Activated naive CD4-positive, alpha-beta T cell (primary cell): ENCODE measurements at places on chromosomes 11 and 22.

DNA sequence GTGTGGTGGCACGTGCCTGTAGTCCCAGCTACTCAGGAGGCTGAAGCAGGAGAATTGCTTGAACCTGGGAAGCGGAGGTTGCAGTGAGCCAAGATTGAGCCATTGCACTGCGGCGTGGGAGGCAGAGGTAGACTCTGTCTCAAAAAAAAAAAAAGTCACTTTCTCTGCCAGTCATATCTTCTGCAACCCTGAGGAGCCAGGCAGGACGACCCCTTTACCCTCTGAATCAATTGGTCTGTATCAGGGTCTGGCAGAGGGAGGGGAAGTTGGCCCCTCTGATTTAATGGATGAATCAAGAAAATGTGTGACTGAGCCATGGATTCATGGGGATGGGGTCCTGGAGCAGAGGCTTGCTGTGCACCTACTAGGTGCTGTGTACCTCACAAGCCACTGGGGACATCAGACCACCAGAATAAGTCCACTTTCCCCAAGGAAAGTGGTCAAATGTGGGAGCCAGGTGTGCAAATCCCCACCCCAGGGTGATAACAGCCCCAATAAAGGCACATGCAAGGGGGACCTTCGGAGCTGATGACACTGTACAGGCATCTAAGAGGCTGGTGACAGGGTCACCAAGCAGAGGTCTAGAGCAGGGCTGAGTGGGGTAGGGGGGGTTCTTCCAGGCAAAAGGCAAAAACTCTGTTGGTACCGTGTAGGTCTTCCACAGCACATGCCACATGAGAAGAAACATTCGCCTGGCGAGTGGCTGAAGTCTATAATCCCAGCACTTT, 29.0 kb downstream of the TXN2 start:
- no peak for DNase-seq

DNA sequence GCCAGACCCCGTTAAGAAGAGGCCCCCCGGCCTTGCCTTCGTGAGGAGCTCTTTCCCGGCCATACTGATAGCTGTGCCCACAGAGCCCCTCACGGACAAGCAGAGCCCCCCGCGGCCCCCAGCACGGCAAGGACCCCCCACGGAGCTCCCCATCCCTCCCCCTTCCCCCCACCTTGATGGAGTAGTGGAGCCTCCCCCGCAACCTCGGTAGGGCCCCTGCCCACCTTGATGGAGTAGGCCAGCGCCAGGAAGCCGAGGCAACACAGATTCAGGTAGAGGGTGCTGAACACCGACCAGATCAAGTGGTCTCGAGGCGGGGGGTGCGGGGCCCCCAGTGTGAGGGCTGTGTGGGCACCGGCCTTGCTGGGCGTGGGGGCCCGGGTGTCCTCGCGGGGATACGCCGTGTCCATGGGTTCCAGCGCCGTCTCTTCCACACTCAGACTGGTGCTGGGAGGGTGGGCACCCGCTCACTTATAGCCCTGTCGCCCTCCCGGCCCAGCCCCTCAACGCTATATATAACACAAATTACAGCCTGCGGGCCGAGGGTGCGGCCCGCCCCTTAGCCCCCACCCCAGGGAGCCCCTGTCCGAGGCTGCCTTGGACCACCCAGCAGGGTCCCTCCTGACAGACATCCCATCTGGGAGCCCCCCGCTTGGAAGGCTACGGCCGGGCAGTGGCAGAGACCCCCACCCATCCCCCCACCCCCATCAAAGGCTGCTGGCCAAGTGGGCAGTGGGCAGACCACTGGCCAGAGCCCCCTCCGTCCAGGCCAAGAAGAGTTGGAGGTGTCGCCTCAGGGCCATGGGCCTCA, at the start of gene IFITM5:
IFITM5 (minus strand) TSS at position 446 of the 811 bp plus-strand sequence; CDS start at position 410, 36 bp downstream.
- DNase-seq = no peak

DNA sequence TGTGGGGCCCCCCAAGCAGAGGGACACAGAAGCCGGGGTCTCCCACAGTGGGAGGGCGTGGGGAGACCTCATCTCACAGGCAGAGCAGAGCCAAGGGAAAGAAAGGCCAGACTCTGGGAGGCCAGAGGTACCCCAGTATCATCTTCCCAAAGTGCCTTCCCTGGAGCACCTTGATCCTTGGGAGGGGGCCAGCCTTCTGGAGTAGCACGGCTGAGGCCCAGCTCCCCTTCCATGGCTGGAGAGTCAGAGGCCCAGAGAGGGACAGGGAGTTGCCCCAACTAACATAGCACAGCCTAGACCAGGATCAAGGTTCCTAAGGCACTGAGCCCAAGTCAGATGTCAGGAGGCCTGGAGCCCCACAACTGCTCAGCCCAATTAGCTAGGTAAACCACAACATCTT, 50.6 kb downstream of the ELFN2 start:
- no peak for DNase-seq

DNA sequence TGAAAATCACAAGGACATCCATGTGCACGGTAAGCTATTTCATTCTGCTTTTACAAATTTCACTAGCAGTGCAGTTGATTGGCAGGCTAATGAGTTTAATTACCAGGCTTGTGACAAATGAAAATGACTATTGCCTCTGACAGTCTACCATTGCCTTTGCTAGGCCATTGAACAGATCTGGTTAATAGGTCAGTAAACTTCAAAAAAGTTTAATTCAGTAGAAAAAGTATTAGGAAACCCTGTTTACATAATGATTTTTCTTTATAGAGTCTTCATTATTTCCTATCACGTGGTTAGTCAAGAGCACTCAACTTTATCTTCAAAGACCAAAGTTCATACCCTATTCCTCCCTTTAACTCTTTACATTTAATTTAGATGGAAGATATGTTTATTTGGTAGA, 77.0 kb downstream of the PRMT3 start:
- no peak for DNase-seq

DNA sequence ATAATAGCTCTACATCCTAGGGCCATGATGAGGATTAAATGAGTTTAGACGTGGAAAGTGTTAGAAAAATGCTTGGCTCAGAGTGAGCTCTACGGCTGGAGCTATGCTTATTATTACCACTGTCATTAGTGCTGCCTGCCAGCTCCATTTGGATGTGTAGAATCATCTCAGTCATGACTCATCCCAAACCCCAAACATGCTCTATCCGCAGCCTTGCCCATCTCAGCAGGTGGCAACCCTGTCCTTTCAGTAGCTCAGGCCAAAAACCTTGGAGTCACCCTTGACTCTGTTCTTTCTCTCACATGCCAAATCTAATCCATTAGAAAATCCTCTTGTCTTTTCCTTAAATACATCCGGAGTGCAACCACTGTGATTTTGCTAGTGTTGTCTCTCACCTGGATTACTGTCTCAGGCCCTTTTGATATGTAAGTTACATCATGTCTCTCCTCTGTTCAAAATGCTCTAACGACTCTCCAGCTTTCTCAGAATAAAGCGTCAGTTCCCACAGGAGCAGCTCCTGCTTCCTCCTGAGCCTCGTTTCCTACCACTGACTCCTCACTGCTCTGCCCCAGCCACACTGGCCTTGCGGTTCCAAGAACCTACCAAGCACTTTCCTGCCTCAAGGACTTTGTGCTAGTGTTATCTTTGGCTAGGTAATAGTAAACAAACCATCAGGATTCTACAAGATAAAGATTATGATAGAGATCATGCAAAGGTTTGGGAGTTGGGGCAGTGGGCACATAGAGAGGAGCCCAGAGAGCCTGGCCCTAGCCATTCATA, 10.5 kb upstream of the CHRM1 start:
- no peak for DNase-seq

GRCh38 chr11:73950869-73951710, at the start of gene DNAJB13:
TSS of gene DNAJB13 (plus strand) at chr11:73951026. CDS start at chr11:73951070, 44 bp downstream.
- DNase-seq = no peak

- no peak for DNase-seq
Observed at GRCh38 chr22:33837826-33838225, 82.5 kb downstream of the LARGE1 start.

DNA sequence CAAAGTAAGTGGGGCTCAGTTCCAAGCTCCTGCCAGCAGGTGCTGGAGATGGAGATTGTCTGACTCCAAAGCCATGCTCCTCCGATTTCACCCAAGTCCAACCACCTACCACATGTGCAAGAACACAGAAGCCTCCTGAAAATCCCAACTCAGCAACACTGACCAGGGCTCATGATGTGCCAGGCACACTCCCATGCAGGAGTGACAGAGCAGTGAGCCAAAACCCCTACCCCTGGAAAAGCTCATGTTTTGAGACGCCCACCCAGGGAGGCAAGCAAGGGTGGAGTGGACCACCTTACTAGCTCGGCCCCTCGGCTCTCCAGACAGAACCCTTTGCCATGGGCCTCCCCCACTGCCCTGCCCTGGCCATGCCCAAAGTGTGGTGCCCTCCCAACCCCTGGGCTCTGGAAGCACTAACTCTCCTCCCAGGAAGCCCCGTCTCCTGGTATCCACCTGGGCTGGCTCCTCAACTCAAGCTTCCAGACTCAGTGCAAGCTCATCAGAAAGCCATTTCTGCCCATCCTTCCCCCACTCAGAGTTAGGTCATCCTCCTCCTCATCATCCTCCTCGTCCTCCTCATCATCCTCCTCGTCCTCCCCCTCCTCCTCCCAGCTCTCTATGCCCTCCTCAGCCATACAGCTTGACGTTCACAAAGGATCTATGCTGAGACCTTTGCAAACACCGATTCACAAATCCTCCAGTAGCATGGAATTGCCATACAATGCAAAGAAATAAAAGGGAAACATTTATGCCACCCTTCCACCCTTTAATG, 154.9 kb downstream of the MPPED1 start:
- no peak for DNase-seq

DNA sequence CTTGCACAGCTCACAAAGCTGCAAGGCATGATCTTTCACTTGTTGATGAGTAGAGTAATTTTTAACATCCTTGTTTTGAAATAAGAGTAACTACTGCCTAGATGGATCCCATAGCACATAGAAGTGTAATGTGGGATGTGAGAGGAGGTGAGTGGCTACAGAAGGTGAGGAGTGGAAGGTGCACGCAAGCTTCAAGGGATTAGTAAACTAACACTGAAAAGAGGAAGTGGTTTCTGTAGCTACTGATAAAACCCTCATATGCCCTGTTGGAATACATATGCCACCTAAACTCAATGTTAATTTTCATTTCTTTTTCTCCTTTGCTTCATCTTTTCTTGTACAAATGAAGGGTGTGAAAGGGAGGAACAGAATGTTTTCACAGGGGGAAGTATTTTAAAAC, 22.0 kb upstream of the CTSC start:
- no peak for DNase-seq

- DNase-seq = no peak
Observed at GRCh38 chr11:112806876-112807275, 154.3 kb upstream of the NCAM1 start.

GRCh38 chr11:117371453-117371852, 43.8 kb downstream of the CEP164 start:
- no peak for DNase-seq
